ENCODE measurements at places on chromosomes 1 and 21. TPM values are rescaled to one million over a fixed set of nuclear protein-coding genes. Genes with fewer than 3 reads are reported as not detected.

- H3K4me3 ChIP-seq: no peak overlapping the region
- H3K36me3 ChIP-seq: peaks cover 10% of the 10 kb centered on the region
- H3K27ac ChIP-seq: peak overlapping the region; percentile 83
These were observed 32.1 kb downstream of the CASZ1 start for GRCh38 chr1:10764296-10764798.

DNA sequence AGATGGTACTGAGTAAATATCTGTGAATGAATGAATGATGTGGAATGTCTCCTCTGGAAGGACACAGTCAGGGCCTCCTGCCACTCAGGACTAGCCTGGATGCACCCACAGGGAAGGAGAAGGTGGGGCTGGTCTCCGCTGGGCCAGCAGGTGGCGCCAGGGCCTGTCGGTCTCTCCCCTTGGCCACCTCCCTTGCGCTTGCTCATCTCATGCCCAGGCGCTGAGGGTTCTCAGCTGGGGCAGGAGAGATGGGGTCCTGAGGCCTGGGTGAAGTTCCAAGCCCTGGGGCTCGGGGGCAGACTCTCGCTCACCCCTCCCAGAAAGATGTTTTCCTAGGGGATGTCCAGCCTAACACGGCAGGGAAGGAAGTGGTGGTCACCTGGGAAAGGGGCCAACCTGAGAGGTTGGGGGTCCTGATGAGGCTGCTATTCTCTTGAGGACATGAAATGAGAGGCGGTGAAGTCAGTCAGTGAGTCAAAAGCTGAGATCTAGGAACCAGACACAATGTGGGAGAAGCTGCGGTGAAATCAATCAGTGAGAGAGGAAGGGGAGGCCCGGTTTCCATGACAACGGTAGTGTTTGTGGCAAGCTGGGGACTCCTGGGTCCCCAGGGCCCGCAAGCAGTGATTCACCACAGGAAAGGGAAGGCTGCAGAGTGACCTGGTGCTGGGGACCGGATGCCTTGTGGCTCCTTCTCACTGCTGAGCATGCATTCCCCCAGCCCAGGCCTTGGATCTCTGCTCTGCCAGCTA lies 14.6 kb upstream of the MEX3A start:
- no peaks in the 10 kb centered on the region for H3K27me3 ChIP-seq
- H3K36me3 ChIP-seq: no peaks in the 10 kb centered on the region
- DNase-seq: peak; percentile 91
- H3K4me3 ChIP-seq: peak overlapping the region; percentile 14
- peaks cover 40% of the 10 kb centered on the region for H3K4me1 ChIP-seq

Gene TFF1
- total RNA-seq: not detected

Gene CRYAA
- total RNA-seq: not detected

GRCh38 chr21:38631676-38632075 lies 133.4 kb upstream of the ERG start:
- H3K36me3 ChIP-seq: no peaks in the 10 kb centered on the region
- H3K4me3 ChIP-seq: no peak overlapping the region
- H3K27me3 ChIP-seq: peaks cover 27% of the 10 kb centered on the region
- H3K4me1 ChIP-seq: no peaks in the 10 kb centered on the region
- no peak for DNase-seq
- H3K27ac ChIP-seq: no peak overlapping the region
